ENCODE measurements at places on chromosomes 16 and 17.

- DNase-seq = peak; percentile 62
These were observed 22.7 kb upstream of the GPRC5B start for GRCh38 chr16:19907161-19907992.

DNA sequence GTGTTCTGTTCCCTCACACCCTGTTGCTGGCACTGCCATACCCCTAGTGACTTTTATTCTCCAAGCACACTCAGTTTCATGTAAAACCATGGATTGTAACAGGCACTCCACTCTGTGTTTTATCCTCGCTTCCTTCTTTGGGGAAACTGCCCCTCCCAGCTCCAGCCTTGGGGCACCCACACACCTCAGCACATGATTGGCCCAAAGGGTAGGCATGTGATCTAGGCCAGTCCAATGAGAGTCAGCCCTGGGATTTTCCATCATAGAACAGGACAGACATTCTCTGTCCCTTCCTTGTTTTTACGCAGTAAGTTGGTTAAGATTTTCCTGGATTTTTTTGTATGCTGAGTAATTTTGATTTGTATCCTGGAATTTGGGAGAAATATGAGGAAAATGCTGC, 115.4 kb downstream of the C16orf95 start:
- DNase-seq = no peak

- no peak for DNase-seq
These were observed 391.3 kb upstream of the CDH5 start for GRCh38 chr16:65975049-65975708.

- no peak for DNase-seq
These were observed 377 bp downstream of the SLC13A5 start for GRCh38 chr17:6712854-6713129.

GRCh38 chr17:37068266-37068665, 119.5 kb downstream of the AATF start:
- DNase-seq = no peak

Data from stimulated activated CD4-positive, alpha-beta T cell treated with anti-CD3 and anti-CD28 coated beads, Interleukin-12 subunit alpha, Interleukin-12 subunit beta, amount 100 ng/mL, for 4 hours (primary cell).